ENCODE measurements at places on chromosomes 12 and 14.

- DNase-seq, result no peak
Observed at GRCh38 chr14:58826845-58827686, 189.3 kb downstream of the DACT1 start.

DNA sequence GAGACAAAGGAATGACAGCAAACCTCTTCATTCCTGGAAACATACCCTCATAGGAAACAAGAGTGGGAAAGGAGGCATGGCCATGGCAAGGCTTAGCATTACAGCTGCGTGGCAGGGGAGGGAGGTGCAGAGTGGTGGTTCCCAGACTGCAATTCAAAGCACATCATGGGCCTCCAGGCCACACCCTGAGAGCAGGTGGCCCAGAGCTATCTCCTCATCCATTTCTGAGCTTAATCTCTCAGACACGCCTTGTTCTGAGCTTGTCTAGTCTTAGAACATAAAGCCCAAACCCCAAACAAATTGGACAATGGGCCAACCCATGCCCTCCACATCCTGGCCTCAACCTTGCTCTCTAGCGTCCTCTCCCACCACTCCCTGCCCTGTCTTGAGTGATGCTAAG, 5.9 kb upstream of the KRT3 start:
- DNase-seq, result no peak

- DNase-seq, result no peak
Observed at GRCh38 chr12:75690296-75690955, 179.0 kb upstream of the KRR1 start.

- DNase-seq, result no peak
Observed at GRCh38 chr12:65859519-65859918, 35.2 kb downstream of the HMGA2 start.
